CD4-positive, alpha-beta T cell treated with Interleukin-1 beta for 1 hour (primary cell): ENCODE measurements at places on chromosomes 16 and 17.

- DNase-seq, result peak; percentile 85
These were observed 58.8 kb upstream of the GSE1 start for GRCh38 chr16:85554114-85554888.

- DNase-seq, result peak; percentile 31
These were observed 60.8 kb upstream of the MED9 start for GRCh38 chr17:17416007-17416399.

GRCh38 chr16:70758786-70759185, 42.2 kb downstream of the VAC14 start:
- no peak for DNase-seq

DNA sequence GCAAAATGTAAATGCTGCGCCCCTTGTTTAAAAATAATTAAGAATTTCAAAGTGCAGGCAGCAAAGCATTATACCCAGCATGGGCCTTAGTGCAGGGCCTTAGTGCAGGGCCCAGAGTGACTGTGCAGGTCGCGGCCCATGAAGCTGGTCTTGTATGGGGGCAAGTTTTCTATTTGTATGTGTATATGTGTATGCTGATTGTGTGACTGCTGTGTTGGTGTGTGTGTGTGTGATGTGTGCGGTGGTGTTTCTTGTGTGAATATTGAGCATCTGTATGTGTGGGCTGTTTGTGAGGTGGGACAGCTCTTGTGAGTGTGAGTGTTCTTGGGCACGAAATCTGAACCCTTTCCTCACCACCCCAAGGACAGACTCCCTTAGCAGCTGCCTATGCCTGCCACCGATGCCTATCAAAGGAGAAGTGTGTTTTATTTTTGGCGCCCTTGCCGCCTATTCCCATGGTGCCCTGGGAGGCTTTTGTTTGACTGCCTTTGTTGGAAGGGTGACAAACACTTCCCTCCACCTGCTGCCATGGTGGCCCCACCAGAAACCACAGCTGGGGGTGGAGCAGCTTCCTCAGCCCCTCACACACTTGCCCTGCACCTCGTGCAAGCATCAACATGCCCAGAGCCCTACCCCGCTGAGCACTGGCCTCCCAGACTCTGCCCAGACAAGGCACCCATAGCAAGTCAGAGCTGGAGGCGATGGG, 18.0 kb downstream of the CCR7 start:
- DNase-seq, result peak; percentile 68

GRCh38 chr16:57998992-57999365, 1.5 kb downstream of the ZNF319 start:
- no peak for DNase-seq

DNA sequence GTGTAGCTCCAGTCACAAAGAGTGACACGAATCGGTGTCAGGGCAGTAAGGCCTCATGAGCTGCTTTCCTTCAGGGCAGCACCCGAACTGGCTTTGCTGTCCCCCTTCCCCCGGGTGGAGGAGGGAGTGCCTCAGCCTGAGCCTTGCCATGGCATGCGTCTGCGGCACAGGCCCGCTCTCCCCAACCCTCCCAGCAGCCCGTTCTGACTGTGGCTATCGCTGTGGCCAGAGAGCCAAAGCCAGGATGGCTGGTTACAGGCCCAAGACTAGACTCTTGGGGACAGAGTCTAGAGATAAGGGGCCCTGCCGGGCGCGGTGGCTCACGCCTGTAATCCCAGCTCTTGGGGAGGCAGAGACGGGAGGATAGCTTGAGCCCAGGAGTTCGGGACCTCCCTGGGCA, 25.9 kb downstream of the CLUH start:
- DNase-seq, result no peak

DNA sequence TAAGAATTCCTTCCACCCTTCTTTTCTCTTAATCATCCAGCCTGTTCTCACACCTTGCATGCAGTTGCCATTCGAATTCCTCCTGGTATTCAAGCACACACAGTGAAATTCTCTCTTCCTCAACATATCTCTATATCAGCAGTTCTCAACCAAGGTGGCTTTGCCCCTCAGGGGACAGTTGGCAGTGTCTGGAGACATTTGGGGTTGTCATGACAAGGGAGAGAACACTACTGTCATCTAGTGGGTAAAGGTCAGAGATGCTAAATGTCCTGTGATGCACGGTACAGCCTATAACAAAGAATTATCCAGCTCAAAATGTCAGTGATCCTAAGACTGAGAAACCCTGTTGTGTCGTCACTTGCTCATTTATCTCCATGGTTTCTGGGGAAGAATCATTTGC, 94.8 kb upstream of the CPHXL start:
- DNase-seq, result no peak

- peak; percentile 42 for DNase-seq
These were observed 97.0 kb downstream of the PRKCA start for GRCh38 chr17:66399441-66399840.

GRCh38 chr17:37671824-37672547, 28.7 kb upstream of the DDX52 start:
- no peak for DNase-seq

DNA sequence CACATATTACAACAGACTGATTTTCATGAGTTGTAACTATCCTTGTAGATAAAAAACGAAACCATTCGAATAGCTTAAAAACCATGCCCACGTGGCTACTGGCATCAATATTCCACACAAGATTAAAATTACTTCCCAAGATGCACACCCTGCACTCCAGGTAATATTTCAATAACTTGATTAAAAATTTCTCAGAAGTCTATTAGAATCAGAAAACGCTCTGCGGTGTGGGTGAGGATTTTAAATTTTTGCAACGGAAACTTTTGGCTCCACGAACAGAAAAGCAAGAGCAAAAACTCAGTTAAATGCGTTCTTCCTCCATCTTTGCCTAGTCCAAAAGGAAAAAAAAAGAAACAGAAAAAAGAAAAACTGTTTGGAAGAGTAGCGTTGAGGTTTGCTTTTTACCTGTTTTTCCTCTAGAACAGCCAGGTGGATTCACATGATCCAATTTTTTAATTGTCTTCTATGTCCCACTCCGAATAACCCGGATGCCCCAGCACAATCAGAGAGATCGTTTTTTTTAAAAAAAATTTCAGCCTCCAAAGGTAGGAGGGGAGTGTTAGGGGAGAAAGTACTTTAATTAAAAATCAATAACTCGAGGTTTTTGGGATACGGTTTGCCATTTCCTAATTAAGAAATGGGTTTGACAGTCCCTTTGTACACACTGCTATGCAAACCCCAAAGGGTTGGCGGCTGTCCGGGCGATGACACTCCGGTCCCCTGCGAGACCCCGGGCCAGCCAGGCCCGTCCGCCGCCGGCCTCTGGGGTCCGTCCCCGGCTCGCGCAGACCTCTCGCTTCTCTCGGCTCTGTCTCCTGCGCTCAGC, 708 bp upstream of the NFAT5 start:
- DNase-seq, result no peak

GRCh38 chr16:58548378-58548777, 33.1 kb downstream of the SETD6 start:
- no peak for DNase-seq

GRCh38 chr16:65323655-65324237, 201.9 kb upstream of the CDH11 start:
- no peak for DNase-seq

DNA sequence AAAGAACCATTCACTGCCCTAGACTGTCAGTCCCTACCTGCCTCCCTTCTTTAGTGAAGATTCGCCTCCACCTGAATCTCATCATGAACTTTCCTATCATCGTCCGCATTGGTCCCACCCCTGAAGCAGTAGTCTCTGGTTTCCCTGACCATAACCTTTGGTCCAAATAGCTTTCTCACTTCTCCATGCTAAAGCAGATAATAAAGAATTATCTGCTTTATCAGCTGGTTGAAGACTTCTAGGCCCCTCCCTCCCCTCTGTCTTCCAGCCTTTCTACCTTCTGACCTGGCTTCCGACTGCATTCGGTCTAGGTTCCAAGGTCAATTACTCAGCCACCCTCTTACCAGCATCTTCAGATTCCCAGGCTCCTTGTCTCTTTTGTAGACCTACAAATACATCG, 650.9 kb downstream of the HS3ST4 start:
- no peak for DNase-seq

DNA sequence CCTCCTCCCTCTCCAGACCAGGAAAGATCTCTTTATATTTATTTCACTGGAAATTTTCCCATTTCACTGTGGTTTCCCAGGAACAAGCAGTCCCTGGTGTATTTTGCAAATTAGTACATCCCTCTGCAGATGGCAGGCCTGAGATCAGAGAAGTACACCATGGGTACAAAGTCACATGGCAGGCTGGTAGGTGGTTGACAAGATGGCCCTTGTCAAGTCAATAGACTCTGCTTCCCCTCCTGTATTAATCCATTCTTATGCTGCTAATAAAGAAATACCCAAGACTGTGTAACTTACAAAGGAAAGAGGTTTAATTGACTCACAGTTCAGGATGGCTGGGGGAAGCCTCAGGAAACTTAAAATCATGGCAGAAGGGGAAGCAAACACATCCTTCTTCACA, 51.6 kb upstream of the KSR1 start:
- DNase-seq, result no peak

DNA sequence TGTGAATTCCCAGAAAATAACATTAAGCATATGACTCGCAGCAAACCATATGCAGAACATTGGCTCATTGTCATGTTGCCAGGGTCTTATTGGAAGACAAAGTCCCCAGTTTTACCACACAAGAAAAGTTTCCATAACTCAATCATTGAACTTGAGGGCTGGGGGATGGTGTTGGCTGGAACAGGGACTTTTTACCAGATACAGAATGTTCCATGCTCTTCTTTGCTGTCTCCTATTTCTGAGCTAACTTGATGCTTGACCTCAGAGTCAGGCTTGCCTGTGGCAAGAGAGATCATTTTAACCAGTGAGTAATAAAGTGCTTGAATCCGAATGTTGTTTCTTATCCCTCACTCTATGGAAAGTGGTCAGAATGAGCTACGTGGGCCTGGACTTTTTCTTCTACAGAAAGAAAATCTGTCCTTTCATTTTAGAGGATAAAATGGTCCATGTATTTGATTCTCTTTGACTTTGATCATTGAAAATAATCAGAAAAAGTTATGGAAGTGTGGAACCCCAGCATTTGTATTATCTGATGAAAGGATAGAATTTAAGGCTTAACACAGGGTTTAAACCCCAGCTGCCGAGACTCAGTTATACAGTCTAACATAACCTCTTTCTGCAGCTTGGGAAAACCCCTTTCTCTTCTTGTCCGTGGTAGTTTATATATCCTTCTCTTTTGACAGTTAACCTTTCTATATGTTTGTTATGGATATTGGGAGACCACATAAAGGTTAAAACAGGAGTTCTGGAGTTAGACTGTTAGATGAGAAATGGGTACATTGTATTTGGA, 67.0 kb downstream of the TUBD1 start:
- peak; percentile 36 for DNase-seq

GRCh38 chr17:61498042-61498994, 46.1 kb downstream of the TBX4 start:
- no peak for DNase-seq

- no peak for DNase-seq
These were observed 171.3 kb upstream of the CHMP6 start for GRCh38 chr17:80820331-80820730.

DNA sequence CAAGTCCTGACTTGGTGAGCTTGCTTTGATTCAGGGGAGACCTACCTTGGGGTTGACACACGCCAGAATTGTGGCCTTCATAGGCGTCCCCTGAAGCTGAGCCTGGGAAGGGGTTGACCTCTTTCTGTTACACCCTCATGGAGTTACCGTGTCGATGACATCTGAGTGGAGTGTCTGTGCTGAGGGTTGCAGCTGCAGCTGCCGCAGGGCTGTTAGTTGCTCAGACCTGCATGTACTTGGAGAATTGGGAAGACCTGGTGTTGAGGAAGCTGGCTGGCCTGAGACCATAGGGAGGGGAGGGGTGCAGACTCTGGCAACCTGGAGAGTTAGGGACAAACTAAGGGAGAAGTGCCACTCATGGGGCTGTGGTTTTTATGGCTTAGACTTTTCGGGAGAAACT, 9.6 kb downstream of the GSE1 start:
- no peak for DNase-seq

DNA sequence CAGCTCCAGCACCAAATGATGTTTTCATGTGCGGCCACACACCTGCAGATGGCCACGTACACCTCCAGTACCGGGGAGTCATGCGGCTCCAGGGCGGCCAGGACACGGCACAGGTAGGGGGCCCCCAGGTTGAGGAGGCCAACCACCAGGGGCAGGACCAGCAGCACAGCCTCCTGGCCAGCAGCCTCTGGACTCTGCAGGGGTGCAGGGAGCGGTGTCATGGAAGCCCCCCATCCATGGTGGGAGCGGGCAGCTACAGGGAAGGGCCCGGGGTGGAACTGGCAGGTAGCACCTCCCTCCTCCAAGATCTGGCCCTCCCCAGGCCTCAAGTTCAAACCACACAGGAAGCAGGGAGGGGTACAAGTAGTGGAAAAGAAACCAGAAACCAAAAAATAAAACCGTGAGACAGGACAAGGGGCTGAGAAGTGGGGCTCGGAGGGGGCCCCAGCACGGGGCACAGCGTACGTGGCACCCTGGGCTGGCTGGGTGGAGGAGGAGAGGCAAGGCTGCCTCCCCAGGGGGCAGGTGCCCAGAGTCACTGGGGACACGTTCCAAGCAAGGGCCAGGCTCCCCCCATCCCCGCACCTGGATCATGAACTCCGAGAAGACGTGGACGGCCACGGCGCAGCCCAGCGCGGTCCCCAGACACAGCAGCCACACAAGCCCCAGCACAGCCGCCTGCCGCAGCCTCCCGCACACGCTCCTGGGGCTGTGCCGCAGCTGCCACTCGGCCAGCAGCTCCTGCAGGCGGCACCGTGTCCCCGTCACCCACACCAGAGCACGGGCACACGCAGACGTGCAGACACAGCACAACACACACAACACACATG, 7.4 kb downstream of the TMC6 start:
- DNase-seq, result peak; percentile 51

DNA sequence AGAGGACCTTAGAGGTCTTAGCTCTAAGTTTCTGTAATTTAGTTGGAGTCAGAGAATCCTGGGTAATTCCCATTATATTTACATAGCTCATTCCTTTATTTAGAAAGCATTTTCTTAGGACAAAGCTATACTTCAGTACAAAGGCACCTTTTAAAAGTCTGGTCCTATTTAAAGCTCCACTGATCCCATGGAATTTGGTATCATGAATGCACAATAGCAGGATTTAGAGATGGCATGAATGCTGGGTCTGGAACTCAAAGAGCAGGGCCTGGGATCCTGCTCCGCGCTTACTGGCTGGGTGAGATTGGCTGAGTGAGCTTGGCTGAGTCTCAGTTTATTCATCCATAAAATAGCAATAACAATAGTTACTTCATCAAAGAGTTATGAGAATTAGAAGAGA, 4.8 kb downstream of the KRT23 start:
- DNase-seq, result no peak

DNA sequence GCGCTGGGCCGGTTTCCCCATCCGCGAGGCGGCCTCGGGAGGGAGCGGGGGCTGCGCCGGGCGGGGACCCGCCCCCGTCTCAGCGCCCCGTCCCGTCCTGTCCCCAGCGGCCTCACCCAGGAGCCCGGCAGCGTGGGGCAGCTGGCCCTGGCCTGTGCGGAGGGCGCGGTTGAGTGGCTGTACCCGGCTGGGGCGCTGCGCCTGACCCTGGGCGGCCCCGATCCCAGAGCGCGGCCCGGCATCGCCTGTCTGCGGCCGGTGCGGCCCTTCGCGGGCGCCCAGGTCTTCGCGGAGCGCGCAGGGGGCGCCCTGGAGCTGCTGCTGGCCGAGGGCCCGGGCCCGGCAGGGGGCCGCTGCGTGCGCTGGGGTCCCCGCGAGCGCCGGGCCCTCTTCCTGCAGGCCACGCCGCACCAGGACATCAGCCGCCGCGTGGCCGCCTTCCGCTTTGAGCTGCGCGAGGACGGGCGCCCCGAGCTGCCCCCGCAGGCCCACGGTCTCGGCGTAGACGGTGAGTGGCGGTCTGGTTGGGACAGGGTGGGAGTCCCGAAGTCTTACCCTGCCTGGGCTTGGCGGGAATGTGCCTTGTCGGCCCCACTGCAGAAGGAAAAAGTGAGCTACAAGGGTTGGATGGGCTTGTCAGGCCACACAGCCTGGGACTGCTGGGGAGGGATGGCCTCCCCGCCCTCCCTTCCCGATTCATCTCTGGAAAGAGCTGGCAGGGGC, 720 bp downstream of the METRN start:
- no peak for DNase-seq
